ENCODE measurements at places on chromosomes 11 and 22.

DNA sequence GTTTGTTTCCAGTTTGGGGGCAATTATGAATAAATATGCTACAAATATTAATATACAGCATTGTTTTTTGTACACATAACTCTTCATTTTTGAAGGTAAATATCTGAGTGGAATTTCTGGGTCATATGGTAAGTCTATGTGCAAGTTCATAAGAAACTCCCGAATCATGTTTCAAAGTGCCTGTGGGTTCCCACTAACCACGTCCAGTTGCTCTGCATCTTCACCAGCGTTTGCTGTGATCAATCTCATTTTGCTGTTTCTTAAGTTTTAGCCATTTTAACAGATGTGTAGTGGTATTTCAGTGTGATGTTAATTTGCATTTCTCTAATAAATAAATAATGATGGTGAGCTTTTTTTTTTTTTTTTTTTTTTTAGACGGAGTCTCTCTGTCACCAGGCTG, 14.2 kb upstream of the CSRP3 start:
- no peak for DNase-seq

GRCh38 chr11:4191031-4191571, 96.5 kb downstream of the RRM1 start:
- no peak for DNase-seq

DNA sequence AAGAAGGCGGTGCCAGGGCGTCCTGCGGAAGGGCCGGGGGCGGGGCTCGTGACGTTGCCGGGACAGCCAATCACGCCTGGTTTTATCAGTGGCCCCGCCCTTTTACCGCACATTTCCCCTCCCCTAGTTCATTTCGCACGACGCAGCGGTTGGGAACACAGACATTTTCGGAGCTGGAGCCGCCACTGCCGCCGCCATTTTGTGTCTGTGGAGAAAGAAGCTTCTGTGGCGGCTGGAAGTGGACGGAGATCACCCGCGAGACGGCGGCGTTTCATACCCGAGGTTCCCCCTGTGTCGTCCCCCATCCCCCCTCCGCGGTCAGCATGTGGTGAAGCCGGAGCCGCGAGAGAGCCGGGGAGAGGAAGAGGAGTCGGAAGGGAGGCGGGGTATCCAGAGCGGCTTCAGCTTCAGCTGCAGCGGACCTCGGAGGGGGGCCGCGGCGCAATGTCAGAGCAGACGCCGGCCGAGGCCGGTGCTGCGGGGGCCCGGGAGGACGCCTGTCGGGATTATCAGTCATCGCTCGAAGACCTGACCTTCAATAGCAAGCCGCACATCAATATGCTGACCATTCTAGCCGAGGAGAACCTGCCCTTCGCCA, at the start of gene PCF11:
Gene PCF11 (plus strand): TSS at position 136 of the 598 bp plus-strand sequence. CDS start 309 bp downstream, at position 445.
- no peak for DNase-seq

GRCh38 chr11:122692444-122692843, 36.9 kb downstream of the UBASH3B start:
- no peak for DNase-seq

DNA sequence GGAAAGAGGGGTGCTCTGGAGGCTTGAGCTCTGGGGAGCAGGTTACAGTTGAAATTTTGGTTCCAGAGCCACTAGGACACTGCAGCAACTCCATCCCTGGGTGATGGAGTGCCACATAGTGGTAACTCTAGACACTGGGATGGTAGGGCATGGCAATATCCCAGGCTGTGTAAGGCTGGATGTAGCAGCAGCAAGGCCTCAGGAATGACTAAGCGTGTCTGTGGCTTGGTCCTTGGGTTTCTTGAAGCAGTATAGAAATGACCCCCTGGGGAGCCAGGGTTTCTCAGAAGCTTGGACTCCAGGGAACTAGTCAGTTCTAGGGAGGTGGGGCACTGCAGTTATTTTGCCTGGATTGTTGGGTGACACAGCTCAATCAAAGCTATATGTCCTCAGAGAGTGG, 8.1 kb downstream of the MS4A4A start:
- DNase-seq = no peak

DNA sequence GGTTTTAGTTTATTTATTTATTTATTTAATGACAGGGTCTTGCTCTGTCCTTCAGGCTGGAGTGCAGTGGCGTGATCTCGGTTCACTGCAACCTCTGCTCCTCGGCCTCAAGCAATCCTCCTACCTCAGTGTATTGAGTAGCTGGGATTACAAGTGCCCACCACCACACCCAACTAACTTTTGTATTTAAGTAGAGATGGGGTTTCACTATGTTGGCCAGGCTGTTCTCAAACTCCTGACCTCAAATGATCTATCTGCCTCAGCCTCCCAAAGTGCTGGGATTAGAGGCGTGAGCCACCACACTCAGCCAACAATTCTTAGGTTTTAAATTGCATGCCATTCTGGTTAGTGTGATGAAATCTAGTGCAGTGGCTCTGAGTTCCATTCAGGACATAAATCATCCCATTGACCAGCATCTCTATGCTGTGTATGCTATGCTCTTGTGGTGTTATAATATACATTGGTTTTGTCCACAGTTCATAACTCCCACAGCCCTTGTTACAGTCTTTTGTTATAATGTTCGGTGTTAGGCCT, 28.5 kb downstream of the ZNF280B start:
- no peak for DNase-seq

- DNase-seq = peak; percentile 3
Measured at GRCh38 chr11:58058276-58059006, 27.7 kb downstream of the OR6Q1 start.

GRCh38 chr22:45552017-45552411, 49.3 kb downstream of the FBLN1 start:
- no peak for DNase-seq

DNA sequence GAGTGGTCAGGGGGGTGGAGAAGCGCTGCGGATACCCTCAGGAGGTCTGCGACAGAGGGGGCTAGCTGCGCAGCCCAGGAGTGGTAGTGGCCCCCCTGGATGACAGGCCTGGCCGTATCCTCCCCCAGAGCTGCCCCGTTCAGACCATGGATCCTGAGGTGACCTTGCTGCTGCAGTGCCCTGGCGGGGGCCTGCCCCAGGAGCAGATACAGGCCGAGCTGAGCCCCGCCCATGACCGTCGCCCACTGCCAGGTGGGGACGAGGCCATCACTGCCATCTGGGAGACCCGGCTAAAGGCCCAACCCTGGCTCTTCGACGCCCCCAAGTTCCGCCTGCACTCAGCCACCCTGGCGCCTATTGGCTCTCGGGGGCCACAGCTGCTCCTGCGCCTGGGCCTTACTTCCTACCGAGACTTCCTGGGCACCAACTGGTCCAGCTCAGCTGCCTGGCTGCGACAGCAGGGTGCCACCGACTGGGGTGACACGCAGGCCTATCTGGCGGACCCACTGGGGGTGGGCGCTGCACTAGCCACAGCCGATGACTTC, 505 bp downstream of the NUDT22 start:
- no peak for DNase-seq

DNA sequence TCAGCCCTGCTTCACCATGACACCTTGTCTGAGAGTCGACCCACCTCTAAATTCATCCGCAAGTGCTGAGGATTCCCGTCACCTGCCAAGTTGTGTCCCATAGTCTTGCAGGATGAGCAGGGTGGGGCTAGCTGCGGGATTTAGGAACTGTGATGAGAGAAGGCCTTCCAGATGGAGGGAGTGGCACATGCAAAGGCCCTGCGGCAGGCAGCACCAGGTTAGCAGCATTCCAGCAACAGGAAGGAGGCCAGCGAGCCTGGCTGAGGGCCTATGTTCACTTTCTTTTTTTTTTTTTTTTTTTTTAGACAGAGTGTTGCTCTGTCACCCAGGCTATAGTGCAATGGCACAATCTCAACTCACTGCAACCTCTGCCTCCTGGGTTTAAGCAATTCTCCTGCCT, 31.8 kb downstream of the ANO1 start:
- DNase-seq = no peak

GRCh38 chr11:2453436-2453835, 8.6 kb downstream of the KCNQ1 start:
- DNase-seq = no peak

DNA sequence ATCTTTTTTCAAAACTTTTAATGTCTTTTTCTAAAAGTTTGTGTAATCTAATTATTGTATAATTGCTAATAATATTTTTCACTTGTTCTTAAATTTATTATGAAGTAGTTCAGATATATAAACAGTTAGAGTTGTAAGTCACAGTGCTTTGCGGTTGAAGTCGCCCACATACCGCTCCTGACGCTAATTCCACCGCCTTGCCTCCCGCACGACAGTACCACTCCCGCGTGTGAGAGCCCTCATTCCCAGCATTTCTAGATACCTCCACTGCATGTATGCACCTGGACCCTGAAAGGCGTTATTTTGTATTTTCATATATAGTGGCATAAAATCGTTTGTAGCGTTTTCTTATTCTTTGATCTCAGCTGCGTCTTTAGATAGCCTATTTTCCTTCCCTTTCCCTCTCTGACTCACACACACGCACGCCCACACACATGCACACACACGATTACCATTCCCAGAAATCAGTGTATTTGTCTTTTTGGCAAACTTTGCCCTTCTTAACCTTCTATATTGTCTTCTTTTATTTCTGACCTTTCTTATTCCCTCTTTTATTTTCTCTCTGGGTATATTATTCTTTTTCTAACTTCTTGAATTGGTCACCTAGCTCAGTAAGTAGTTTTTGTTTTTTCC, 56.4 kb upstream of the PITPNB start:
- DNase-seq = no peak

DNA sequence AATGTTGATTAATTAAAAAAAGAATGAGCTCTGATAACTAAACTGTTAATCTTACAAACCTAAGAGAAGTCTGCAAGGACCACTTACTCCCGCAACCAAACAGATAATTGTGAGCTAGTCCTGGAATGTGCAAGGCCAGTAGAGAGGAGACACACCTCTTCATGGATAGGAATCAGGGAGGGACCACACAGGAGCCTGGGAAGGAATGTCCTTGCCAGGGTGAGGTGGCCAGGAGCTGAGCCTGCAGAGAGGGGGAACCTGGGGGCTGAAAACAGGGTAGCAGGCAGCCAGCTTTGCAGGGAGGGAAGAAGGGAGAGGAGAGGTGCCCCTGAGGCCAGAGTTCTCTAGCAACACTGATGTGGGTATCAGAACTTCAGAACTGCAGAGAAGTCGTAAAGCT, 9.4 kb upstream of the NLRP10 start:
- no peak for DNase-seq

DNA sequence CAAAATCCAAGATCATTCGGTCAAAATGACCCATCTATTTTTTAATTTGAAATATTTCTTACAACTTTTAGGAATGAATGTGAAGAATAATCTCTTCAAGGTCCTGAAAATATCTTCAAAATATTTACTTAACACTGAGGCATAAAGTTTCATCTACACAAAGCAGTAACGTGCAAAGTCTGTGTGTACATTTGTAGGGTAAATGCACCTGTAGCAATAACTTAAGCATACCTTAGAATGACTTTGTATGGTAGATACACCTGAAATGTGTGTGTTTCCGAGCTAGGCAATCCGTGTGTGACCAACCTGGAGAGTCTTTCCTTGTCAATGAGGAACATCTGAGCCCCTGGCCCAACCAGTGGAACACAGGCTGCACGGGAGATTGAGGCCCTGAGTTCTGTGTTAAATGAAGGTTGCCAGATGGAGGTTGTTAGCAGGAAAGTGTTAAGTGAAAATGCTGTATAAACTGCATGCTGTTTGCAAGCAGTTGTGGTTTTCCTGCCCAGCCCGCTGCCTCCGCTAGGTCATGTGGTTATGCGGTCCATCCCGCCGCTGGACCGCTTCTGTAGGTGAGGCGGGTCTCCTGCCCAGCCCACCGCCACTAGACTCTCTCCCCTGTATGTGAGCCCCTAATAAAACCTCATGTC, 7.6 kb upstream of the CTR9 start:
- no peak for DNase-seq

DNA sequence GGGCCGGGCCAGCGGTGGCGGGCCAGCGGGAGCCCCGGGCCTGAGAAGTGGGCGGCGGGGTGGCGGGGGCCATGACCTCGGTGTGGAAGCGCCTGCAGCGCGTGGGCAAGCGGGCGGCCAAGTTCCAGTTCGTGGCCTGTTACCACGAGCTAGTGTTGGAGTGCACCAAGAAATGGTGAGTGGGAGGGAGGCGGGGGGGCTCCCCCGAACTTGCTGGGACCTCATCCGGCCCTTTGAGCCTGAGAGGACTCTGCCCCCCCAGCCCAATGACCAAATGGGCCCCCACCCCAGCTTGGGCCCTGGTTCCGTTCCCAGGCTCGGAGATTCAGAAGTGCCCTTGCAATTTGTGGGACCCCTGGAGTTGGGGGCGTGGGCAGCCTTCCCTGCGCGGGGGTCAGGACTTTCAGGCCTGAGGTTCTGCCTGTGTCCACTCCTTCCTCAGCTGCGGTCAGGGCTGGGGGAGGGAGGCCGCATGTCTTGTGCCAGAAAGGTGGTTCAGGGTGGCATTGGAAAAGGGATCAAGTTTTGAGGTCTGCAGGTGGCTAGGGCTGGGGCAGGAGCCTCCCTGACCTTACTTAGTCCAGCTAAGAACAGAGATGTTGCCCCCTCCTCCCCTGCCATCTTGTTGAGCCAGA, 496 bp downstream of the EHBP1L1 start:
- DNase-seq = no peak

DNA sequence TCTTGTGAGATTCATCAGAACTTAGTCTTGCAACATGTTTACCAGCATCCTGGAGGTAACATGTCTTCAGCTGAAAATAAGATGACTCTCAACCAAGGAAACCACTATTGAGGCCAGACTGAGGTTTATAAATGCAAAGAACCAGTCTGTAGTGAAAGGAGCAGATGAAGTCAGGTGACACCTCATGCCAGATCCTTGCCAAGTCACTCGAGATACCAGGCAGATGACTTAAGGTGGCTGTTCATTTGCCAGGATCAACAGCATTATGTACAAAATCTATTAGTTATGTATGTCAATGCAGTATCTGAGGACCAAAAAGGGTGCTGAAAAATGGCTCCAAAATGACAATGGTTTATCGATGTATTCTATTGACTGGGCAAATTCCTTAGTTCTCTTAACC, 100.0 kb upstream of the SOX6 start:
- no peak for DNase-seq

DNA sequence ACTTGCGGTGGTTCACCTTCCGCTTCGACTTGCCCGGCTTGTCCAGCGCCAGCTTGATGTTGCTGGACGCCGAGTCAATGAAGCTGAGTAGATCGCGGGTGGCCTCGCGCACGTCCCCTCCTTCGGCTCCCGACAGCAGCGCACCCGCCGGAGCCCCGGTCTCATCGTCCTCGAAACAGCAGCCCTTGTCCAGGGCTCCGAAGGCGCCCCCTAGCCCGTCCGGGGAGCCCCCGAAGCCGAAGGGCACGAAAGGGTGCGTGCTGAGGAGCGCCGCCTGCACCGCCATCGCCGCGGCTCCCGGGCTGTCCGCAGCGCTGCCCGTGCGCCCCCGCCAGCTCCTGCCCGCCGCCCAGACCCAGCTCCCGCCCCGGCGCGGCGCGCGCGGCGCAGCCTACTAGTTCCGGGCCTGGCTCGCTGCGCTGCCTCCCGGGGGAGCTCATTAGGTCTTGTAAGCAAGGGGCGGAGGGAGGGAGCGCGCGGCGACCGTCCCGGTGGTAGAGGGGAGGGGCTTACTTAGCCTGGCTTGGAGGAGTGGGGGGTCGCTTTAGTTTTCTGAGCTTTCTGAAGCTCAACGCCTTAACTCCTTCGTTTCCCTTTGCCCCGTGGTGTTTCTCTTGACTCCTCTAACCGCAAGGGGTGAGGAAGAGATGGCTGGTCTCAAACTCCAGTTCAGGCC, at the start of gene FAM181B:
Gene FAM181B (minus strand): TSS at position 421 of the 676 bp plus-strand sequence. CDS start 135 bp downstream, at position 286.
- no peak for DNase-seq

Data from NCI-H1436 treated with DMSO at 0.1 percent for 48 hours (cell line).